ENCODE measurements at places on chromosomes 7 and 10.

GRCh38 chr10:59319854-59320253 lies 42.5 kb downstream of the FAM13C start:
- no peak for DNase-seq

DNA sequence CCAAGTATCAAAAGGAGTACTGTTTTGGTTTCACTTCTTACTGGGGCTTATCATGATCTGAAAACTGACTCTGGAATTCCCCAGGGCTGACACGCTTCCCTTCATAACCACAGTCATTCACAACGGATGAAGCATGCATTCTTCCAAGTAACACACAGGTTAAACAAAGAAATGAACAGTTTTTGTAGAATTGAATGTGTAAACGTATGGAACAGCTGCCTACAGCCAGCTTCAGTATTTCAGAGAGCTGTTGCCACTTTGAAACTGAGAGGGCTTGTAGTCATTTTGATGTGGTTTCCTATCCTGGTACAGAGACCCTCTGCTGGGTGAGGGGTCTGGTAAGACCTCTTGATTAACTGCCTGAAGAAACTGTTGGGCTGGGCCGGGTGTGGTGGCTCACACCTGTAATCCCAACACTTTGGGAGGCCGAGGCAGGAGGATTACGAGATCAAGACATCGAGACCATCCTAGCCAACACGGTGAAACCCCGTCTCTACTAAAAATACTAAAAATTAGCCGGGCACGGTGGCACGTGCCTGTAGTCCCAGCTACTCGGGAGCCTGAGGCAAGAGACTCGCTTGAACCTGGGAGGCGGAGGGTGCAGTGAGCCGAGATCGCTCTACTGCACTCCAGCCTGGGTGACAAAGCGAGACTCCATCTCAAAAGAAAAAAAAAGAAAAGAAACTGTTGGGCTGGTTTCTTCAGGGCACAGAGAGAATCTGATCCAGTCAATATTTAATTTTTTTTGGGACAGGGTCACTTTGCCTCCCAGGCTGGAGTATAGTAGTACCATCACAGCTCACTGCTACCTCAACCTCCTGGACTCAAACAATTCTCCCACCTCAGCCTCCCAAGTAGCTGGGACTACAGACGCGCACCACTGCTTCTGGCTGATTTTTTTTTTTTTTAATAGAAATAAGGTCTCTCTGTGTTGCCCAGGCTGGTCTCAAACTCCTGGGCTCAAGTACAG lies 4.7 kb downstream of the NFE2L3 start:
- DNase-seq: no peak

DNA sequence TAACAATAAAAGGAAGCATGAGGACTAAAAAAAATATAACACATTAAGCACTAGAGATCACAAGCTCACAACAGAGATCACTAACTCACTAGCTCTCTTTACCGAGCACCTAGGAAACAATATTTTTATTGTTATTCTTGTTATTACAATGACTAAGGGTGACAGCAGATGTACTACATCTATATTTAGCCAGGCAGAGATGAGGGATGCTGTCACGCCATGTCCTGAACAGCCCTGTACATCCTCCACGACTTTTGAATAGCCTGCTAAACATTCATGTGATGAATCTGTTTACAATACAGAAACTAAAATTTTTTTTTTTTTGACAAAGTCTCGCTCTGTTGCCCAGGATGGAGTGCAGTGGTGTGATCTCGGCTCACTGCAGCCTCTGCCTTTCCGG lies 22.7 kb downstream of the FAM133B start:
- no peak for DNase-seq

DNA sequence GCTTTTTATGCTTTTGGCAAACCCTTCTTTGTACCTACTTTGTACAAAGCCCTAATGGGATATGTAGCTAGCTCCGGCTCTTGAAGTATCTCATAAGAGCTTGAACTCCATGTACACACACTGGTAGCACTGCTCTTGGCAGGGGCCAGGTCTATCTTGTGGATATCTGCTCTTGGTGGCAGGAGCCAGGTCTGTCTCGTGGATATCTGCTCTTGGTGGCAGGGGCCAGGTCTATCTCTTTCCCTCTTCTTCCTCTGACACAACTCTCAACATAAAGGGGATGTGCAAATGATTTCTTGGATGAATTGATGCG lies 91.9 kb downstream of the WNT2 start:
- no peak for DNase-seq

GRCh38 chr10:48632166-48632565 lies 27.3 kb upstream of the ARHGAP22 start:
- no peak for DNase-seq

DNA sequence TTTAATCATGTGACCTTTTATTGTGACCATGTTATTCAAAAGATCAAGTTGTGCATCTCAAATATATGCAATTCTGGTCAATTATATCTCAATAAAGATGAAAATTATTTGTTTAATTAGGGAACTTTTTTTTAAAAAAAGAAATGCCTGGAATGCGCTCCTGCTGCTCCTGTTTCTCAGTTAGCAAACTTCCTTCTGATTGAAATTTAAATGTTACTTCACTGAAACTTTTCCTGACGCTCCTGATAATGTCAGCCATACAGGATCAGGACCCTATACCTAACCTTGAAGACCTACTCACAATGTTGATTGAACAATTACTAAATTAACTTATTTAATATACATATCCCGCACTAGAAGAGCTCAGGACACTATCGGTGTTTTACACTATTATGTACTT lies 190.4 kb downstream of the MACC1 start:
- no peak for DNase-seq

- DNase-seq: no peak
Observed at GRCh38 chr7:150974468-150975391, 3.4 kb downstream of the KCNH2 start.

DNA sequence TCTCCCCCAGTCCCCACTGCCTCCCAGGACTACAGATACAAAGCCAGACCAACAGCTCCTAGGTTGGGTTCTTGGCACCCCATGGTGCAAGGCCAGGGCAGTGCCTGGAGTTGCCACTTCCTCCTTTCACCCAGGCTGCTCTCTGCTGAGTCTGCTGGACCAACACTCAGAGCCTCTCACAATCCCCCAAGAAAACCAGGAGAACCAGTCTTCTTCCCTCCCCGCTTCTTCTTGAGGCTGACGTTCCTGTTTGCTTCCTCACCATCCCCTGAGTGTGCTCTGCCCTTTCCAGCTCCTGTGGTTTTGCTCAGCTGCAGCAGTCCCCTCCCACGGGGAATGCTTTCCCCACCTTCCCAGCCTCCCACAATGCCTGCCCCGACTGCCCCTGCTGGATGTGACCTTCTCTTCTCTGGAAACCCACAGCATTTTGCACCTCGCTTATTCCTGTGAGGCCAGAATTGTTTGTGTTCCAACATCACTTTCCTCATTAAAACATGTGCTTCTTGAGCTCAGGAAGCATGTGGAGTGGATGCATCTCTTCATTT lies 89.9 kb downstream of the GOLGA7B start:
- no peak for DNase-seq

DNA sequence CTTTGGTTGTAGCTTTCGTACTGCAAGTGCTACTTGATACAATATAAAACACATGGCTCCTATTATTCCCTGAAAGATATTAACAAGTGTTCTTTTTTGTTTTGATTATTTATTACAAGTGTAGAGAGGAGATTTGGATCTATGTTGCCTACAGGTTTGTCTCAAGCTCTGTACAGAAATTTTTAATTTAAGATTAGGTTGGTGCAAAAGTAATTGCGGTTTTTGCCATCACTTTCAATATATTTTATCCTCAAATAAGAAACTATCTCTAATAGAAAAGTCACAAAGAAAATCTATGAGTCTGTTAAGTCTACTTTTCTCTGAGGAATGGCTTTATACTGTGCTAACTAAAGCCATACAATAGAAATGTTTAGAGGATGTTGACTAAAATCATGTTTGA lies 1086.1 kb downstream of the GRM8 start:
- DNase-seq: no peak

DNA sequence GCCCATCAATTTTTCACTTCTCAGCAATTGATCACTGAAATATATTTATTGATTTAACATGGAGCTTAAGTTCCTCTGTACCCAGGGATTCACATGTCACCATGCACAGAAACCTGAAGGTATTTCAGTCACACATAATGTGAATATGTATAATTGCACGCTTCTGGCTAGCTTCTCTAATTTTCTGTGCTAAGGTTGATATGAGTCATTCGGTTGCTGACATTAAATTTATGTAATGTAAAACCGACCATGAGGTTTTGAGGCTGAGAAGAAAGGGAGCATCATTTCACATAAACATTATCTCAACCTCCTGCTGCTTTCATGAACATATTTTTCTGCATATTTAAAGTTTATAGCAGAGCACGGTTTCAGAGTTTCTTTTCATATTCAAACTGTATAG lies 381.0 kb upstream of the TPK1 start:
- DNase-seq: no peak

DNA sequence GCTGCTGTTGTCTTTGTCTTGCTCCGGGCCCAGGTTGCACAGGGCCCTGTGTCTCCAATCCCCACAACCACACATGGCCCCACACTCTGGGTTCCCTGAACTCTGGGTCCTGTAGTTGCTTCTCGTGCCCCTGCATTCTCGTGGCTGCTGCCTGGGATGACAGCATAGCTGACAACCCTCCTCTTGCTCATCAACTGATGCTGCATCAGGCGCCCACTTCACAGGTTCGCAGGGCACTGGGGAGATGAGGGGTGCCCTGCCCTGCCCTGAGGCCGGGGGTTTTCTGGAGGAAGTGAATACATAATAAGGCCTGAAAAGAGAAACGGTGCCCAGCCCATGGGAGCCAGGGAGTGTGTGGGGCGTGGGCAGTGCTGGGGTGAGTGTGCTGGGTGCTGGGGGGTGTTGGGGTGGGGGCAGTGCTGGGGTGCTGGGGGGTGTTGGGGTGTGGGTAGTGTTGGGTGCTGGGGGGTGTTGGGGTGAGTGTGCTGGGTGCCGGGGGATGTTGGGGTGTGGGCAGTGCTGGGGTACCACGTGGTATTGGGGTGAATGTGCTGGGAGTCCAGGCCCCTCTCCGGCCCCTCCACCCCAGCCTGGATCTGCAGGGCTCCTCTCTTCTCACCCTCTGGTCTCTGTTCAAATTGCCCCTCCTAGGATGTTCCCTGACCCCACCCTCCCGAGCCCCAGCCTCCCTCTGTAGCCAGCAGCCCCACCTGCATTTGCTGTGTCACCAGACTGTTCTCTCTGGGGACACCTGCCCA lies 2.0 kb upstream of the MTG1 start:
- DNase-seq: no peak

DNA sequence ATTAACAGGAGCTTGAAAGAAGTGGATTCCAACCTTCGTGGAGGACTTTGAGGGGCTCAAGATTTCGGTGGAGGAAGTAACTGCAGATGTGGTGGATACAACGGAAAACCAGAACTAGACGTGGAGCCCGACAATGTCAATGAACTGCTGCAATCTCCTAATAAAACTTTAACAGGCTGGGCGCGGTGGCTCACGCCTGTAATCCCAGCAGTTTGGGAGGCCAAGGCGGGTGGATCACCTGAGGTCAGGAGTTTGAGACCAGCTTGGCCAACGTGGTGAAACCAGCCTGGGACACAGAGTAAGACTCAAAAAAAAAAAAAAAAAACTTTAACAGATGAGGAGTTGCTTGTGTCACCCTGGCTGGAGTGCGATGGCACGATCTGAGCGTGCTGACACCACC lies 477.8 kb upstream of the MKI67 start:
- no peak for DNase-seq
